ENCODE measurements at places on chromosomes 13 and 19.

DNA sequence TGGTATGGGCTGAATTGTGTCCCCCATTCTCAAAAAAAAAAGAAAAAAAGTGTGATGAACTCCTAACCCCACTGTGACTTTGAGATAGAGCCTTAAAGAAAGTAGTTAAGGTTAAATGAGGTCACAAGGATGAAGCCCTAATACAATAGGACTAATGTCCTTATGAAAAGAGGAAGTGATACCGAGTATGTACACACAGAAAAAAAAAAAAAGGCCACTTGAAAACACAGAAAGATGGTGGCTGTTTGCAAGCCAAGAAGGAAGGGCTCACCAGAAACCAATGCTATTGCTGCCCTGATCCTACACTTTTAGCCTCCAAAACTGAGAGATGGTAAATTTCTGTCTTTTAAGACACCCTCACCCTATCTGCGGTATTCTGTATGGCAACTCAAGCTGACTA, 955.6 kb downstream of the PCDH17 start:
- no peak for DNase-seq

DNA sequence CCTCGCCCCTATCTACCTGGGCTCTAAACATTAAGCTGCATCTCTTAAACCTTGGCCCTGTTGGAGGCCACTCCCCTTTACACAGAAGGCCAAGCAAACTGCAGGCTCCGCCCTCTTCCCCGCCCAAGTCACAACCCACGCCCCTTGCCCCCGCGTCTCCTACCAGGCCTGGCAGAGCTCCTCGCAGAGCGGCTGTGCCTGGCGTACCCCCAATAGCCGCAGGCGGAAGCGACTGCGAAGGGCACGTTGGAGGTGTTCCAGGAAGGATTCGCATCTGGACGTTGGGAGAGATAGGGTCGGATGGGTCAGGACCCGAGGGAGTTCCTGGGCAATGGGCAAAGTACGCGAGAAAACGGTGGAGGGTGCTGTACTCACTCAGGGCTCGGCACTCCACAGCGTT, 5.9 kb downstream of the RTBDN start:
- no peak for DNase-seq

DNA sequence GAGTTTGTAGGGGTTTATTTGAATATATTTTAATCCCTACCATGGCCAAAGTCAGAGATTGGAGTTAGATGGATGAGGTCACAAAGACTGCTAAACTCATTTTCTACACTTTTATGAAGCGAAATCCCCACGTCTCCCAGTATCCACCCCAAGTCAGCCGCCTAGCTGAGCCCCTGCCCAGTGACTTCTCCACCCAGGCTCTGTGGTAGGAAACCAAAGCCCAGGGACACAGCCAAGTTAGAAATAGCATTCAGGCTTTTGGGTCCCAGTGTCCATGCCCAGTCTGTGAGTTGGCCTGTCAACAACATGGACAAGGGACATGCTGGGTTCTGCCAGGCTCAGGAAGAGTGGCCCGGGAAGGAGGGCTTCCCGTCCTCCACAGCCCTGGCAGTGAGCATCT, 474.0 kb downstream of the FOXO1 start:
- DNase-seq: no peak

DNA sequence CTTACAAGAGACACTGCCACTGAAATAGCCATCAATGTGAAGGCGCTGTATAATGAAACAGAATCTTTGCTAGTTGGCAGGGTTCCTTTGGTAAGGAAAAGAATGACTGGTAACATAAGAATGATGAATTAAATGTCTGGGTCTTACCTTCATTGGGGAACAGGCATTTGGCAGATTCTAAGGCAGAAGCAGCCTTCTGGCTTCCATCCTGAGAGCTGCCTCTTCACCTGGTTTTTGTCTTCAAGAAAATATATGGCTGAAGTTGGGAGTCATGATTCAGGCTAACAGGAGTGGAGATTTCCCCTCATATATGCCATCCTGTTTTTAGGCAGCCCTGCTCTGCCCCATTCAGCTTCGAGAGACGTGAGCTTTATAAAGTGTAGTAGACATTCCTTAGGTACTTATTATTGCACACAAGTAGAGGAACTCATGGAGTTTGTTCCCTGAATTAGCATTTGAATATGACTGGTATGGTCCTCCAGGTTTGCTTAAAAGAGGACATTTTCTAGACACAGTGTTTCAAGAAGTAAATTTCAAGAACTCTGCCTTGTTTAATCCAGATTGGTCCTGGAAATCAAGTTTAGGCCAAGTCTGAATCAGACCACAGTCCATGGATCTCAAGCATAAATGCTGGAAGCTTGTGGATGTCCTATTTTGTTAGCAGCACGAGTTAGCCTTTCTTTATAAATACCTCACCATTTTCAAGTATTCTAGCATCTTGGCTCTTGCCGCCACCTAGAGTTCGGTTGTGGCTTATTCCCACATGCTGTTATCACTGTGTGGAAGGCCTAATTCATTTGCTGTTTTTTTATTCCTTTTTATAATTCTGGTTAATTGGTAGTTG, 56.2 kb upstream of the AKAP11 start:
- DNase-seq: no peak

DNA sequence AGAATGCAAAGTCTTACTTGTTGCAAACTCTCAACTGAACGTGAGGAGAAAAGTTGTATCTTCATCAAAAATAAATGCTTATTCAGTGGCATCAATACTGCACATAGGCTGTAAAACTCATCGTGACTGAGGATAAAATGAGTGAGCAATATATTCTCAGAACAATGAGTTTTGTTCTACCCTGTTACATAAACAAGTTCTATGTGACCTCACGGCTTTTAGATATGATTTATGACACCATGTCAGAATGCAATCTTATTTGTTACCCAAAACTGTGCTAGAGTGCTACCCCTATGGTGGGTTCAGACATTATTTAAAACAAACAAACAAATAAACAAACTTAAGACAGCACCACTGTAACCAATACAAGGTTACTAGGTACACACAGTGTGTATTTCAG, 55.4 kb downstream of the FOXO1 start:
- DNase-seq: no peak

GRCh38 chr13:31161557-31162150, at the start of gene HSPH1:
Gene HSPH1 (minus strand): TSS chr13:31161904. CDS start chr13:31161582, 322 bp downstream.
- peak; percentile 98 for DNase-seq

- peak; percentile 75 for DNase-seq
Measured at GRCh38 chr19:45069056-45069455, 7.2 kb downstream of the ZNF296 start.

Data from breast epithelium (tissue), 4 donors.